MCF 10A (cell line): ENCODE measurements at places on chromosomes 5 and 9.

DNA sequence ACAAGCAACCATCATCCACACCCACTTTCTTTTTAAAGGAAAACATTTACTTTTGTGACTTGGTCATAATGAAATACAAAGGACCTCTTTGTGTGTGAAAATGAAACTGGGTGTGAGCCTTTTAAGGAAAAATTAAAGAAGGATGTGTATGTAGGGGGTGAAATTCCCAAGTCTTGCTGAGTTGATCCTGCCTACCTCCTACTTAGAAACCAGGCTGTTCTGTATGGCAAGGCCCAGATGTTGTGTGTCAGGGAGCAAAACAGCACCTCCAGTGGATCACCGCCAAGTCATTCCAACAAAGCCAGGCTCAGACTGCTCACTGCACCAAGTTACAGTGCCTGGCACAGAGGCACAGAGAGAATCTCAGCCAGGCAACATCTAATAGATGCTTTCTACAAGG, 198.5 kb upstream of the FBN2 start:
- DNase-seq, result peak; percentile 11

GRCh38 chr5:14199902-14200301, 56.8 kb downstream of the TRIO start:
- DNase-seq, result no peak

DNA sequence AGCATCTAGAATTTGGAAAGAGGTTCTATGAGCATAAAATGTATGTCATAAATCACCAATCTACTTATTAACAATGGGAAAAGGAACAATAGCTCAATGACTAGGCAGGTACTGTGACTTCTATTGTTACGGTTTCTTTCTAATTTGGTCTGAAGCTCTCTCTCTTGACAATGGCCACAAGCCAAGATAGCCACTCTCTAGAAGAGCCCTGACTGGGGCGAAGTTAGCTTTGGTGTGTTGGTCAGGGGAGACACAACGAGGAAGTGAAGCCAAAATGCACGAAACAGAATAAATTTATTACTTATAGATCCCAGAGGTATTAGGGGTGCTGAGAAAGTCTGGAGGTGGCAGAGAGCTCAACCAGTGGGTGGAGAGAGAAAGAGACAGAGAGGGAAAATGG, 9.4 kb upstream of the RAD23B start:
- DNase-seq, result no peak

- no peak for DNase-seq
Measured at GRCh38 chr5:54774281-54775170, 210.9 kb downstream of the ESM1 start.

GRCh38 chr9:89701221-89701798, 96.5 kb downstream of the GADD45G start:
- no peak for DNase-seq

DNA sequence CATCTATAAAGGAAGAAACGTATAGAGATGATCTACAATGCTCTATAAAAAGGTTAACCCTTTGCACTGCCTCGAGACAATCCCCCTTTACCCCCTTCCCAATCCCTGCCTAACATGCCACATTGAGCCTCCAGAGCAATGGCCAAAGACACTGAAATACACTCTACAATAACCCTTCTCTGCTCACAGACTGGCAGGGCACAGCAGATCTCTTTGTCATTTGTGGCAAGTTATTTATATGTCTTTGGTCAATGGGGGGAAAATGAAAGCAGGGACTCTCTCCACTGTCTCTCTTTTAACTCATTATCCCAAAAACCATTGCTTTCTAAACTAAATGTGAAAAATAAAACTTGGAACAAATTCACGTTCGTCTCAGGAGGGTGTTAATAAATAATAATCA, 51.7 kb downstream of the PTCH1 start:
- no peak for DNase-seq

DNA sequence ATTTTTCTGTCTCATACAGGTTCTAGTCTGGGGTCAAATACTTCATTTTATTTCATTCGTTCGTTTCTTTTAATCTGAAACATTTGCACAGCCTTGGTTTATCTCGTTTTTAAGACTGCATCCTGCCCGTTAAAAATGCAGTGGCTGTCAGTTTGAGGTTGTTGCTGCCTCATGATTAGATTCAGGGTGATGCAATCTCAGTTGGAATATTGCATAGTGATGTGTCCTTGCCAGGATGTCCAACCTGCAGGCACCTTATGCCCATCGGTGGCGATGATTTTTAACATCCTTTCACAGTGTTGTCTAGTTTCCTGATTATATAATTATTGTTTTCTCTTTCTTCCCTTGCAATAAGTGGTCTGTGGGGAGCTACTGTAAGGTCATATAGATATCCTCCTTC, 45.1 kb downstream of the SH3GL2 start:
- no peak for DNase-seq

GRCh38 chr9:77647267-77648233, 572 bp downstream of the GNA14 start:
- DNase-seq, result no peak

DNA sequence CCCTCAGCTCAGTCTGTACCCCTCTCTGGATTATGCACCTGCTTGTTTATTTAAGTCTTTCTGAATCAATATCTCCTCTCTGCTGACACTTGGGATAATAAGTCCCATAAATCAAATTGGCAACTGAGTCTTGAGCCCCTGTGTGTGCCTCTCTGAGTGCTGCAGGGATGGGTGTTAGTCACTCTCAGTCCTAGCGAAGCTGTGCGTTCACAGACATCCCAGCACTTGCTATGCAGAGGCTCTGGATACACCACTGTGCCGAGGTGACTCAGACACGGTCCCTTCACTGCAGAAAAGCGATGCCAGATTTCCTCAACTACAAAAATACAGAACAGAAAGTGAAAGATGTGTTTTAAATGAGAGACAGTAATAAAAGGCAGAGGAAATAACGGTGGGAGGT, 4.1 kb upstream of the KCNMB1 start:
- DNase-seq, result no peak

GRCh38 chr5:167634432-167634831, 657.0 kb upstream of the WWC1 start:
- DNase-seq, result peak; percentile 26

GRCh38 chr5:17925276-17925675, 291.0 kb downstream of the TAF11L14 start:
- DNase-seq, result no peak

GRCh38 chr9:110728058-110728457, 59.5 kb downstream of the MUSK start:
- no peak for DNase-seq

DNA sequence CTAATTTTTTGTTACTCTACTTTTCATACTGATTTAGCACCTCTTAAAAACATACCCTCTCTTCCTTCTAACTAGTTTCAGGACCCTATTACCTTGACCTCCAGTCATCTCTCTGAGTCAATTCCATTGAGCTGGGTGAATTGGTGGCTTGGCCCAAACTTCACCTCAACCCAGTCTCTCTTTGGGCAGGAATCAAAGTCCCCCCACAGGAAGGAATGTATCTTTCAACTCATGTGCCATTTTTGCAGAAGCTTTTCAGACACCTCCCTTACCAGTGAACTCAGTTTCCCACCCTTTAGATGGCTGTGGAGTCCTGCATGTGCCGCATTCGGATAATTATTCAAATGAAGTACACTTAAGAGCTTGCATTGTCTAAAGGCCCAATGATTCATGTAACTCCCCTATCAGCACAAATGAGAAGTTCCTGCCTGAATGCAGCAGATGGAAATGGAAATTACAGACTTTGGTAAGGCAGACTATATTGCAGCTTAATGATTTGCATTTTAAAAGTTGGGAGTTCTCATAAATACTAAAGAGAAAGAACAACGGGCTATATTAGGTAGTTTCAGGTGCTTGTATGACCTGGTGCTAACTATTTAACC, 693.5 kb downstream of the PTPRD start:
- DNase-seq, result no peak

- no peak for DNase-seq
Measured at GRCh38 chr5:135171336-135171735, 137.3 kb upstream of the PITX1 start.
